ENCODE measurements at places on chromosomes 16 and 17.

GRCh38 chr16:23944381-23944780, 108.6 kb downstream of the PRKCB start:
- DNase-seq, result no peak

GRCh38 chr17:74226252-74226651, 12.9 kb downstream of the TTYH2 start:
- no peak for DNase-seq

GRCh38 chr17:8555062-8555461, 75.5 kb downstream of the MYH10 start:
- no peak for DNase-seq

GRCh38 chr17:75762513-75763268, 2.3 kb downstream of the GALK1 start:
- DNase-seq, result no peak

DNA sequence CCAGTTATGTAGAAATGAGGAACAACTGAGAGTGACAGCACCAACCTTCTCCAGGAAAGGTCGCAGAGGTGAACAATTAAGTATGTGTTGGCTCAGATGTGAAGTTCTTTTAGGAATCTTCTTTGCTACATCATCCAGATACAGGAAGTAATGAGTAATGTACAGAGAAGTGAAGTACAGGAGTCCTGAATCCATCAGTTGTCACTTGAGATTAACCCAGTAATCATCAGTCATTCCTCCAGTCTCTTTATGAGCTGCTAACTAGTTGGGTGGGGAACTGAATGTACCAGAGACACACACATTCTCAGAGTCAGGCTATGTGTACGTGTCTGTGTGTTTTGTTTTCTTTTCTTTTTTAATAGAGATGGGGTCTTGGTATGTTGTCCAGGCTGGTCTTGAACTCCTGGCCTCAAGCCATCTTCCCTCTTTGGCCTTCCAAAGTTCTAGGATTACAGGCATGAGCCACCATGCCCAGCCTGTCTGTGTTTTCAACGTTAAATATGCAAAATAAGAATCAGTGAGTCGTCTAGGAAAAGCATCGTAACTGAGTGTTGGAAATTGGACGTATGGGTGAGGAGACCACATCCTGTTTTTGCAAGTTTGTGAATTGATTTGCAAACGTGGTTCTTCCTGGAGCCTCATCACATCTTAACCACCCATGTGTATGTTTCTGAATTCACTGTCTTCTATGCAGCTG, 19.9 kb downstream of the ZNF200 start:
- DNase-seq, result no peak

Data from stimulated activated CD8-positive, alpha-beta memory T cell treated with anti-CD3 and anti-CD28 coated beads, Interleukin-7, amount 100 ng/mL, for 4 hours (primary cell).